Cortex of kidney (tissue), 1 donor: ENCODE measurements at places on chromosomes 4 and X.

DNA sequence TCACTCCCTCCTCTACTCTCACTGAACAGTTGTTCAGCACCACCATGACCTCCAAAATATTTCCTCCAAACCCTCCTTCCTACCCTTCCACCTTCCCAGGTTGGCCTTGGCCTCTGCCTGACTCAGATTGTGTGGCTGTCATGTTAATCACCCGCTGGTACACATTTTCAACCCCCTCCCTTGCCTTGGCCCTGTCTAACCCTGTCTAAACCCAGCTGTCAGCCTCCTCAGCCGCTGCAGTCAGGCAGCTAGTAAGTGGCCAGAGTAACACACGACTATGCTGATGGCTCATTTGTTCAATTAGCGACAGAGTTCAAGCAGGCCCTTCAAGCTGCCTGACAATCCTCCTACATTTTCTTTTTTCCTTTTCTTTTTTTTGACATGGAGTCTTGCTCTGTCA, 18.0 kb downstream of the ING2 start:
- no peak for DNase-seq

DNA sequence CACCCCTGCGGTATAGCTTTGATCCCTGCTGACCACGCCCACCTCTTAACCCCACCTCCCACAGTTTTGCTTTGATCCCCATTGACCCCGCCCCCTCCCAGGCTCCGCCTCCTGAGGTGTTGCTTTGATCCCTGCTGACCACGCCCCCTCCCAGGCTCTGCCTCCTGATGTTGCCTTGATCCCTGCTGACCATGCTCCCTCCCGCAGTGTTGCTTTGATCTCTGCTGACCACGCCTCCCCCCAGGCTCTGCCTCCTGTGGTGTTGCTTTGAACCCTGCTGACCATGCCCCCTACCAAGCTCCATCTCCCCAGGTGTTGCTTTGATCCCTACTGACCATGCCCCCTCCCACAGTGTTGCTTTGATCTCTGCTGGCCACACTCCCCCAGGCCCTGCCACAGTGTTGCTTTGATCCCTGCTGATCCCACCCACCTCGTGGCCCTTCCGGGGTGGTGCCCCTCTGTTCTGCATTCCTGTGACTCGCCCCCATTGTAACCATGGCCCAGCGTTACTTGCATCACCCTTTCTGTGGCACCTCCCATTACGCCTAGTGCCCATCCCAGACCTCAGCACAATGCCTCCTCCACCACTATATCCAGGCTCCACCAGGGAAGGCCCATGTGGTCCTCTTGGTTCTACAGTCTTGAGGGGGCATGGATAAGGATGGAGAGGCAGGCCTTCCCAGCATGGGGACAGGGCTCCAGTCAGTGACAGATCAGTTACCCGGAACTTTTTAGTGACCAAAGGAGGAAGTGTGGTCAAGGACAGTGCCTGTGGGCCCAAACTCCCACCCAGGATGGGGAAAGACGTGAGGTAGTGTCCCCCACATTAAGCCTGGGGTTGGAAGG, 70.8 kb downstream of the ADRA2C start:
- DNase-seq: no peak

GRCh38 chr4:76035141-76035540, 729 bp downstream of the CXCL11 start:
- DNase-seq: no peak

DNA sequence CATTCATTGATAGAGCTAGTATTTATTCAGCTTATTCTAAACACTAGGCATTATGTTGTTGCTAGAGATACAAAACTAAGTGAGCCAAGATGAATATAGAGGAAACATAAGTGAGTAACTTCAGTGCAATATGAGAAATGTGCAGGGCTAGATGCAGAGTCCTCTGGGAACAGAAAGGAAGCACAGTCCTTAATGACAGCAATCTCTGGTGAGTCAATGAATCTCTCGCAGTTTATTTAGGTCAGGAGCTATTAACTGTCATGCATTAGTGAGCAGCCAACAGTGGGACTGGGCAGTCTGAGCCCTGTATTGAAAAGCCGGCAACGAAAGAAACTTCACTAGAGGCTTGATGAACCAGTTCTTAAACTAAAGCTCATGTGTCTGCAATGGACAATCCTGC, 598.1 kb upstream of the MAGEB2 start:
- no peak for DNase-seq

DNA sequence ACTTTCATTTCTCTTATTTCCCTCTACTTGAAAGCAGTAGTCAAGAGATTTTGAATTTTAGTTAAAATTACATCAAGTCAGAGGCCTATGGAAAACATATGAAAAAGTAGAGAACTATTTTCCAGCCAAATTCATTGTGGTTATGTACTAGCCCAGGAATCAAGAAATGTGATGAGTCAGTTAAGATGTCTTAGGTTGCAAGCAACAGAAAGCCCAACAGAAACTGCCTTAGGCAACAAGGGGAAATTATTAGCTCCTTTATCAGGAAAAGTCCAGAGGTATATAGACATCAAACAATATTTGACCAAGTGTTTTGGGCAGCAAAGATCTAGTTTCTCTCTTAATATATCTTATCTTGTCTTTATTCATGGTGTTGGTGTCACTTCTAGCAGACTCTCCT, 37.8 kb upstream of the FRMD7 start:
- DNase-seq: no peak

GRCh38 chr4:122917731-122918130, 4.7 kb downstream of the NUDT6 start:
- no peak for DNase-seq
